ENCODE measurements at places on chromosomes 7 and 10. TPM values are rescaled to one million over a fixed set of nuclear protein-coding genes. Genes with fewer than 3 reads are reported as not detected.

VAX1 gene
- total RNA-seq = not detected

CDC14C gene
- total RNA-seq = 0.54 TPM

CXCL12 gene
- total RNA-seq = 0.09 TPM

SEMA3E gene
- total RNA-seq = 2.0 TPM

BLNK gene
- total RNA-seq = not detected

SAMD9 gene
- not detected for total RNA-seq

CYP2E1 gene
- 0.36 TPM for total RNA-seq

XRCC2 gene
- 30.0 TPM for total RNA-seq

HNRNPH3 gene
- 77.5 TPM for total RNA-seq

C10orf53 gene
- not detected for total RNA-seq

NODAL gene
- not detected for total RNA-seq

DNA sequence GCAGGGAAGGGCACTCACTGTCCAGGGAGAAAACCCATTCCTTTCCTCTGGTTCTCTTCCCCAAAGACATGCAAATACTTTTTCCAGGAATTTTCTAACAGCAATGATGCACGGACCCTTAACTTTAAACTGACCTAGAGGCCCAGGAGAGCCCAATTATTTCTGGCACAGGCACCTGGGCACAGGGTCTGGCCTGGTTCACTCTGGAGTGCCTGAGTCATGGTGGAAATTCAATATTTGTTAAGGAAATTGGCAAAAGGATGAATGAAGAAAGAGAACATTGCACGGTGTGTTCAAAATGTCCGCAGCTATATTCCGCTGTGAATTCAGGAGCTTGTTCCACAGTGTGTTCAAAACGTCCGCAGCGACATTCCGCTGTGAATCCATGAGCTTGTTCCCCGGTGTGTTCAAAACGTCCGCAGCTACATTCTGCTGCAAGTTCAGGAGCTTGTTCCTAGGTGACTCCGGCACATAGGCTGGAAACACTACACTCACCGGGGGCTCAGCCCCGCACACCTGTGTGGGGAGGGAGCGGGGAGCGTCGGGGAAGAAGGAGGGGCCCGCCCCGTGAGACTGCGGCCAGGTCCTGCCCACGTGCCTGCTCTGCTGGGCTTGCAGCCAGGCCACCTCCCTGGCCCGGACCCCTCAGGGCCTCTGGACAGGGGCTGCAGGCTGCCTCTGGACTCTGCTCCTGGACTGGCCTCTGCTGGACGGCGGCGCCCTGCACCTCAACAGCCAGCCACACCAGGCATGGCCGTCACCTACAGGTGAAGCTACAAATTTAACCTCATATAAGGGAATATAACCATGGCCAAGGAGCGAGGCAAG lies 72.0 kb upstream of the FAM20C start:
- DNase-seq = peak; percentile 30

GRCh38 chr7:34844936-34845665 lies 187.1 kb downstream of the NPSR1 start:
- peak; percentile 58 for DNase-seq

DNA sequence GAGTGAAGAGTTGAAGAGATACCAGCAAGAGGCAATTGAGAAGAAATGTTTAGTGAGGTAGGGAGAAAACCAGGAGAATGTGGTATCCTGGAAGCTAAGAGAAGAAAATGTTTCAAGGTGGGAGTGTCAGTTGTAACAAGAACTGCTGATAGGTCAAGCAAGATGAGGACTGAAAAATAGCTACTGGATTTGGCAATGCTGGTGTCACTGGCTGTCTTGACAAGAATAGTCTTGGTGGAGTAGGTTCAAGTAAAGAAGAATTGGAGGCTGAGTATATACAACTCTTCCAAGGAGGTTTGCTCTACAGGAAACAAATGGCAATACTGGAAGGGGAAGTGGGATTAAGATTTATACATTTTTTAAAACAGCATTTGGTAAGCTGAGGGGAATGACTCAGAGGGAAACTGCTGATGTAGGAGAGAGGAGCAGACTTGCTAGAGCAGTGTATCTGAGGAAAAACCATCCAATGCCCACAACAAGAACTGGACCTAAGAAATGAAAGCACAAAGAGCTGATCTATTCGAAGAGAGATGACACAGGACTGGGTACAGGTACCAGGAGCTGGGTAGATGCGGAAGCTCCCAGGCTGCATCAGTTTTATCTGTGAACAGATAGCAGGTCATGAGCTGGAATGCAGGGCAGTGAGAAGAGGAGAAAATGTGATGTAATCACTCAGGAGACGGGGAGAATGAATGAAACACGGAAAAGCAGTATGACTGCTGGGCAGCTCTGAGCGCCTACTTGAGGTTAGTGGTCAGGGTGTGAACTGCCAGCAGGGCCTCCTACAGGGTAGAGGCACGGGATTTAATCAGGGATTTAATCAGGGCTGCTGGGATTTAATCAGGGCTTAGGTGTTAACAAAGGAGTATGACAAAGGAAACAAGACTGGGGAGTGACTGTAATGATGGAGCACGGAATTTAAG lies 34.5 kb downstream of the FAM25A start:
- DNase-seq = peak; percentile 92

GRCh38 chr10:2861632-2862210 lies 205.6 kb upstream of the PFKP start:
- no peak for DNase-seq

DNA sequence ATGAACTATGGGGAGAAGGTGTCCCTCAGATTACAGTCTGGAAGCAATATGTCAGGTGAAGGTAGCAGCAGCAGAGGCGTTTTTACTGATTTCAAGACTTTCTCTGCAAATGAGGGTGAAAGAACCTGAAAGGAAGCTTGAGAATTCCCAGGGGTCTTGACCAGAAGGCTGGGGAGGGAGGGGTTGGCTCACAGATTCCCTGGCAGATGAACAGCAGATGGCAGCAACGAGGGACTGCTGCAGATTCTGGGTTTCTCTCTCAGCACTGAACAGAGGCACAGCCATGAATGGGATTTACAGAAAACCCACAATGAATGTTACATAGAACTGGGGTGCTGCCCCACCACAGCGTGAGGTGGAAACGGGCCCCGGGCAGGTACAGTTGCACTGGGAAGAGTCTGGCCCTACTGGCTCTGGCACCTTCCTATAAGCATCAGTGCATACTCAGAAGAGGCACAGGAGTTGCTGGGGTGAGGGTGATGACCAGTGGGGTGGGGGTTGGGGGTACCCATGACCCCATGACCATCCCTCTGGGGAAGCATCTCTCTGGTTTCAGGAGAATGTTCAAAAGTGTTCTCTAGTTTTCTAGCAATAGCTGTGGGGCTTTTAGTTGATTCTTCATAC lies 317.8 kb downstream of the SH2D4B start:
- peak; percentile 70 for DNase-seq

- no peak for DNase-seq
Measured at GRCh38 chr10:76942628-76943416, 694.8 kb downstream of the KCNMA1 start.

GRCh38 chr10:122112625-122113160 lies 123.7 kb downstream of the TACC2 start:
- peak; percentile 93 for DNase-seq

GRCh38 chr10:9796564-9796963 lies 1221.1 kb upstream of the CELF2 start:
- DNase-seq = no peak

GRCh38 chr10:33347211-33347610 lies 12.7 kb upstream of the NRP1 start:
- no peak for DNase-seq

DNA sequence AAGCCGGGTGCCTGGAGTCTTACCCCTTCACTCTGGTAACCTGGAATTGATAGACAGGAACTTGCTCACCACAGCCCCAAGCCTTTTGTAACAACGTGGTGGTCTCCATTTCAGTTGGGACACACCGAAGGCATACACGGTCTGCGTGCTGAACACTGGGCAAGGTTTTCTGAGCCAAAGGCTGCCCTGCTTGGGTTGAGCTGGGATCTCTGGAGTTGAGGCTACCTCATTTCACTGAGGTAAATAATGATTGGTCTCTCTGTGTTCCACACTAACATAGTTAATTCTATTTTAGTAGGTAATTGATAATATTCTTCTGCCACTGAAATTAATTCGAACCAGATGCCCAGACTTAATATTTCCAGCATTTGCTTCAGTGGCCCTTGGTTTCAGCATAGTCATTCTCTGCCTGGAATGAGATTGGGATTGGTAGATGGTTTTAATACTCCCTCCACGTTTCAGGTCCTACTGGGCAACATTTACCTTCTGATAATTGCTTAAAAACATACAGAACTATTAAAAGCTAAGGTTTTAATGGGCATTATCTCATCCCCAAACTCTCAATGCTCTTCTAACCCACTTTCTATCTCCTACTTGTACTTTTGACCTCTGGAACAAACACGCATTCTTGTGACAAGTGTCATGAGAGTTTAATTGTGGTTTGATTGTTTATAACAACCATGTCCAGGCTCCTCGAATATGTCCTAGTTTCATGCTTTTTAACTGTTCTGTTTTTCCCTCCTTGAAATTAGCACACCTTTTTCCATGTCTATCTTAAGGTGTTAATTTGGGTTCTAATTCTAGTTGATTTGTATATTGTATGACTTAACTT lies 202.3 kb upstream of the KLF6 start:
- DNase-seq = no peak

- DNase-seq = peak; percentile 36
Measured at GRCh38 chr10:120940299-120940900, 89.2 kb downstream of the WDR11 start.

DNA sequence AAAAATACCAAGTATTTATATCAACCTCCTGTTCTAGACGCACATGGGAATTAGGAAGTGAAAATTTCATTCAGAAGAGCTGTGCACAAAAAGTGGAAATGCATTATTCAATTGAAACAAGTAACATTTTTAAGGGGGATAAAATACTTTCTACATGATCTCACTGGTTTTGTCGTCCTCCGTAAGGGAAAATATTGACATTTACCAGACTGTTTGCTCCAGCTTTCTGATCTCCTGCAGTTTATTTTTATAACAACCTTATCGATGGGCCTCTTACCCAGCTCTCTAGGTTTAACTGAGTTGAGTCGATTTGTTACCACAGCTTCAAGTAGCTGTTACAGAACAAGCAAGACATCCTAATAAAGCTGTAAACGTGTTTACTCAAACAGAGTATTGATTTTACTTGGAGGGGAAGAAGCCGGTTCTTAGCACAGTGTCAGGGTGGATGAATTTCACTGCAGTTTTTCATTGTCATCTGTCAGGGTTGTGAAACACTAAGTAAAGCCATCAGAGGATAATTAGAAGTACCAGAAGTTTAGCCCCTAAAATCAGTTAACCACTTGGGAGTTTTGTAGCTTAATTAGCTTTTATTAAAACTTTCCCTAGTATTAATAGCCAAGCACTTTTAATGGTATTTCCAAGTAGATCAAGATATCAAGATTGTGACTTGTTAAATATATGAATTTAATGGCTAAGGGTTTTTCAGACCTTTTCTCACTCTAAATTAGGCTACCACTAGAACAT lies 142.6 kb upstream of the KAT6B start:
- no peak for DNase-seq

DNA sequence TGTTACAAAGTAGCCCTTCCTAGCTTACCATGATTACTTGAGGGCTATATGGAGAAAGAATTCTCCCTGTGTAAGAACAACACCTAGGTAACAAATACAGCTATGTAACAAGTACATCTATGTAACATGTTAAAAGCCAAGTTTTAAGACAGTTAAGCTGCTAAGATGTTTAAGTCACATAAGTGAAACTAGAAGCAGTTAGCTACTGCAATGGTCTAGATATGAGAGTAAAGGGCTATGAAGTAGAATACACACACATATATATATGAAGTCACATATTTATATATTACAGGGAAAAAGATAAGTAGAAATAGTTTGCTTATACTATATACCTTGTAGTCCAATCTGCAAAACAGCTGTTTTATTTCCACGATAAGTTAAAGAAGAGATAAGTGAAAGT lies 14.4 kb downstream of the POT1 start:
- no peak for DNase-seq

DNA sequence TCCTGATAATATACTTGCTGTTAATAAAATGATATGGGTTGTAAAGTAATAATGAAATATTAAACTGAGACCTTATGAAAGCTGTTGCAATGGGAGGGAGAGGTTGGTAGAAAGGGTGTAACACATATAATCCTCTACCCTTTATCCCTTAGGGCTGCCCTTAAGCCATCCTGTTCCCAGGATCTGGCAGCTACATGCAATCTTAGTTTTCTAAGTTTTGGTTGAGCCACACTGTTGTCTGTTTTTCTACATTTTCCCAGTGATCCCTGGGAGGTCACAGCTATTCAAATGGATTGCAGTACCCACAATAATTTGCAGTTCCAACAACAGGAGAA lies 6.3 kb downstream of the COA1 start:
- no peak for DNase-seq
